Kidney capillary endothelial cell (primary cell): ENCODE measurements at places on chromosomes 16 and 17.

DNA sequence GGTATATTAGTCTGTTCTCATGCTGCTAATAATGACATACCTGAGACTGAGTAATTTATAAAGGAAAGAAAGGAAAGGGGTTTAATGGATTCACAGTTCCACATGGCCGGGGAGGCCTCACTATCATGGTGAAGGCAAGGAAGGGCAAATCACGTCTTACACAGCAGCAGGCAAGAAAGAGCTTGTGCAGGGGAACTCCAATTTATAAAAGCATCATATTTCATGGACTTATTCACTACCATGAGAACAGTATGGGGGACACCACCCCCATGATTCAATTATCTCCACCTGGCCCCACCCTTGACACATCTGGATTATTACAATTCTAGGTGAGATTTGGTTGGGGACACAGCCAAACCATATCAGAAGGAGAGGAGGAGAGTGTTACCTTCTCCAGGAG is 17.7 kb upstream of the XYLT1 start:
- DNase-seq, result no peak

DNA sequence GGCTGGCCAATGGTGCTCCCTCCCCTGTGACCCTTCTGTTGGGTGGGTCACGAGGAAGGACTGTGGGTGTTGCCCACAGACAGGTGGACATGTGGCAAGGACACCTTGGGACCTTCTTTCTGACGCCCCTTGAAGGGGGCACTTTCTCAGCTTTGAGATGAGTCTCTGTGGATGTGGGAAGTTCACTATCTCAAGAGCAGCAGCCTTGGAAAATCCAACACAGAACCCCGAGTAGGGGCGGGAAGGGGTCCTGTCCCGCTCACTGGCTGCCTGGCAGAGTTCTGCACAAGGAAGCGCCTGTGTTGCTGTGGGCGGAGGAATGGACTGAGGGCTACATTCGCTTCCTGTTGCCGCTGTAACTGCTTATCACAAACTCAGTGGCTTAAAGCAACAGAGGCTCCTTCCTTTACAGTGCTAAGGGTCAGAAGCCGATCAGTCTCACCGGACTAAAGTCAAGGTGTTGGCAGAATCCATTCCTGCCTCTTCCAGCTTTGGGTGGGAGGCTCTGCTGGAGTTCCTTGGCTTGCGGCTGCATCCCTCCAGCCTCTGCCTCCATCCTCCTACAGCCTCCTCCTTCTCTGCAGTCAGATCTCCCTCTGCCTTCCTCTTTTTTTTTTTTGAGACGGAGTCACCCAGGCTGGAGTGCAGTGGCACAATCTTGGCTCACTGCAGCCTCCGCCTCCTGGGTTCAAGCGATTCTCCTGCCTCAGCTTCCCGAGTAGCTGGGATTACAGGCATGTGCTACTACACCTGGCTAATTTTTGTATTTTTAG is 305.2 kb downstream of the SEC14L1 start:
- no peak for DNase-seq

GRCh38 chr16:86303787-86304678 is 206.3 kb upstream of the FOXF1 start:
- DNase-seq, result no peak

DNA sequence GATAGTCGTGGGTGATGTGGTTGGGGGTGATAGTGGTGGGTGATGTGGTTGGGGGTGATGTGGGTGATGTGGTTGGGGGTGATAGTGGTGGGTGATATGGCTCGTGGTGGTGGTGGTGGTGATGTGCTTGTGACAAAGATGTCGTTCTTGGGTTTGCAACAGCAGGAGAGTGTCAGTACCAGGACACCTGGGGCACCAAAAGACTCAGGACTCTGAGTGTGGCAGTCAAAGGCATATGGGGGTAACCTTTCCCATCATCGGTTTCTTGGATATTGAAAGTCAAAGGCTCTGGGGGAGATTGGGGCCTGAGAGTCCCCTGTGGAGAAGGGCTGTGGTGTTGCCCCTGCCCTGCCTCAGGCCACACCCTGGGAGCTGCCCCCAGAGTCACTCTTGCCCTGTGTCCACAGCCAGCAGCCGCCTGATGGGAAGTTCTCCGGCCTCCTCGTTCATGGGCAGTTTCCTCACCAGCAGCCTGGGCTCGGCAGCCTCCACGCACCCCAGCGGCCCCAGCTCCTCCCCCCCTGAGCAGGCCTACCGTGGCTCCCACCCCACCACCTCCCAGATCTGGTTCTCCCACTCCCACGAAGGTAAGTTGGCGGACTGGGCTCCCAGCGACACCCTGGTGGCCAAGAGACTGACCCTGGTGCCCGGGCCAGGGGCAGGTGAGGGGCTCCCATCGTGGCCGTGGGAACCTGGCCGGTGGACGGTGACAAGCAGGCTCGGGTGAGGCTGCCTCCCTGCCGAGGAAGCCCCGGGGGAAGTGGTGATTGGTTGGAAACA is 31.3 kb downstream of the BAHCC1 start:
- no peak for DNase-seq

DNA sequence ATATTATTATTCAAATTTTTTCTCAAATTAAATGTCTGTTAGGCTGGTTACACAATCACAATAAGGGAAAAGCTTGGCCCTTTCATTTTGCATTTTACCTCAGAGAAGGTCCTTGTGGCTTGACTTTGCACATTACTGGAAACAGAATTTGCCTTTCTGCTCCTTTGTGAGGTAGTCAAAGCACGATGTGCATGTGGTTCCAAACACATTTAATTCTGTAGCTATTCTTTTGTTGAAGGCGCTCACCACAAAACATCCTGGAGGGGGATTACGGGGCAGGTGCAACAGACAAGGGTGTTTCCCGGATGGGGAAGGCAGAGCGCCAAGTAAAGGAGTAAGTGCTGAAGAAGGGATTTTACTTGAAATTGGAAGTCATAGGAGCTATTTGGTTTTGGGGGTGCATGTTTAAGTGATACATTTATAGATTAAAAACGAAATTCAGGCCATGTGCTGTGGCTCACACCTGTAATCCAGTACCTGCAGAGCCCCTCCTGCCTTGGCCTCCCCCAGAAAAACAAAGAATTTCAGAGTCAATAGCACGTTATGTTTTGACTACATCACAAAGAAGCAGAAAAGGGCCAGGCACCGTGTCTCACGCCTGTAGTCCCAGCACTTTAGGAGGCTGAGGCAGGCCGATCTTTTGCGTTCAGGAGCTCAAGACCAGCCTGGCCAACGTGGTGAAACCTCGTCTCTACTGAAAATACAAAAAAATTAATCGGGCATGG is 31.2 kb upstream of the TENT4B start:
- no peak for DNase-seq

GRCh38 chr16:30346286-30346685 is 8.8 kb downstream of the CD2BP2 start:
- DNase-seq, result no peak

DNA sequence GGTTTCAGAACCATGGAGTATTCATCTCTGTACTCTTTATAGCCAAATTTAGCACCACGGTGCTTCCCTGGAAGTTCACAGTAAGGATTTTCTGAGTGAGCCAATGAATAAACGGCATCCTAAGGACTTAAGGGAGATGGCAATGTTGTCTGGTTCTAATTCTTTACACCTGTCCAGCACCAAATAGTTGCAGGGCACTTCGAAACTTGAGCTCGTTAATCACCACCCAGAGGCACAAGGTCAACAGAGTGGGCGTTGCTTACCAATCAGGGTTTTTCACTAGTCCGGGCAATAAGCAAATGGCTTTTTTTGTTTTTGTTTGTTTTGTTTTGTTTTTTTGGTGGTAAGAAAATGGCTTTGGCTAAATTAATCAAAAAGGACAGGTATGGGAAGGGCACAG is 28.2 kb upstream of the TMEM220 start:
- DNase-seq, result no peak

DNA sequence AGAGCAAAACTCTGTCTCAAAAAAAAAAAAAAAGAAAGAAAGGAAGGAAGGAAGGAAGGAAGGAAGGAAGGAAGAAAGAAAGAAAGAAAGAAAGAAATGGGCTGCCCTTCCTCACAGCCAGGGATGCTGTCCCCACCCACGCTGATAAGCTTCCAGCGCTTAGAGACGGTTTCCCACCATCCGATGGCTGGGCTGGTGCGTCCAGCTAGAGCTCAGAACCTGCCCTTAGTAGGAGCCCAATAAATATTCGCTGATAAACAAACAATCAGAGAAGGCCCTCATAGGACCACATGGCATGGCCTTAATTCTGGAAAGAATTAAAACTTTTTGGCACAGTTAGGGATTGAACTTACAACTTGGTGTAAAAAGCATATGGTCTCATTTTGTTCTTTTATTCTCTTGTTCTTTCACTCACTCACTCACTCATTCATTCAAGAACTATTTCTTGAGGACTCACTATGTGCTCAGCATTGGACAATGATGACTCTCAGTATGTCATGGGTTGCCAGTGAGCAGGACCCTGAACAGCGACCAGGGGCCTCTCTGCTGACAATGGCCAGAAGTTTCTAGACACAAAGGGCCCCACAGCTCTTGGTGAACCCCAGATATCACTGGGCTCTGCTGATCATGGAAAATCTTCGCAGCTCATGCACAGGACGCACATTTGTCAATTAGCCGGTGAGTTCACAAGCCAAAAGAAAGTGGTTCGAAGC is 32.5 kb upstream of the TNRC6C start:
- no peak for DNase-seq

DNA sequence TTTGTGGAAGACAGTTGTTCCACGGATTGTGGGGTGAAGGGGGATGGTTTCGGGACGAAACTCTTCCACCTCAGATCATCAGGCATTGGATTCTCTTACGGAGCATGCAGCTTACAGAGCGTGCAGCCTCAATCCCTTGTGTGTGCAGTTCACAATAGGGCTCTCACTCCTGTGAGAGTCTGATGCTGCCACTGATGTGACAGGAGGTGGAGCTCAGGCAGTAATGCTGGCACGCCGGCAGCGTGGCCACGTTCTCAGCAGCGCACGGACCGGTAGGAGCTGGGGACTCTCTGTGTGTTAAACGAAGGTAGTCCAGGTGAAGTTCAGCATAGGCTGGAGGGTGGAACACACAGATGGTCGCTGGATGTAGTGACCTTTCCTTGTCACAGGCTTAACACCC is 37.8 kb downstream of the SEC14L1 start:
- no peak for DNase-seq

DNA sequence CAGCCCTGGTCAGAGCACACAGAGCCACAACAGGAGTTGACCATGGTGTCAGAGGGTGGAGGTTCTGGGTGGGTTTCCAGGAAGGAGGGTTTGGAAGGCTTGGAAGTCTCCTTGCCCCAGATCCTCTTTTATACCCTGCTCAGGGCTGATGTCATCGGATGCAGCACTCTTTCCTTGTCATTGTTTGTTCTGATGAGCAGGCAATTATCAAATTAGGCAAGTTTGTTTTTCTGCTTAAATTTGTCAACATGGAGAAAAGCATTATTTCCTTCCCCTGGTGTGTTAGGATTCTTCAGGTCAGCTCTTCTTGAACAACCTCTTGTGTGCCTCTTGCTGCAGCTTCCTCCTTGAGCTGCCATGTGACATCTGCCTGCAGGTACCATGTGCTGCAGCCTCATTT is at the start of gene KRTAP4-4:
Gene KRTAP4-4, minus strand, starts transcription at position 101 of the 400 bp plus-strand sequence. Its CDS starts 57 bp downstream, at position 44.
- no peak for DNase-seq

GRCh38 chr16:86836503-86837129 is 258.3 kb downstream of the FOXL1 start:
- DNase-seq, result peak; percentile 88

- DNase-seq, result no peak
These were observed 18.5 kb downstream of the SLC16A3 start for GRCh38 chr17:82247182-82247823.

DNA sequence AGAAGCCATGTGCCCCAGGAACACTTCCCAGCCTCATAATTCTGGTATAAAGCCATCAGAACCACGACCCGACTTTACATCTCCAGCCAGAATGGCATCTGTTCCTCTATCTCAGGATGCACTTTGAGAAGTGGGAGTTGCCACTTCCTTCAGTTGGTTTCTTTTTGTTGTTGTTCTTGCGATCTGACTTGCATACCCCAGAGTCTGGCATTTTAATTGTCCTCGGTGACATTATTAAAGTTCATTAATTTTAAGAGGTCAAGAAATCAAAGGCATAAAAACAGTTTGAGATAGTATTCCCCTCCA is 13.5 kb downstream of the MARCHF10 start:
- DNase-seq, result no peak
